ENCODE measurements at places on chromosomes 5 and 9.
A peak's percentile ranks its signal among the peaks of the same experiment; 100 is the strongest.

GRCh38 chr5:20958641-20959040, 970.6 kb upstream of the CDH18 start:
- DNase-seq: no peak

GRCh38 chr9:114769624-114770023, 36.2 kb downstream of the TNFSF15 start:
- no peak for DNase-seq

DNA sequence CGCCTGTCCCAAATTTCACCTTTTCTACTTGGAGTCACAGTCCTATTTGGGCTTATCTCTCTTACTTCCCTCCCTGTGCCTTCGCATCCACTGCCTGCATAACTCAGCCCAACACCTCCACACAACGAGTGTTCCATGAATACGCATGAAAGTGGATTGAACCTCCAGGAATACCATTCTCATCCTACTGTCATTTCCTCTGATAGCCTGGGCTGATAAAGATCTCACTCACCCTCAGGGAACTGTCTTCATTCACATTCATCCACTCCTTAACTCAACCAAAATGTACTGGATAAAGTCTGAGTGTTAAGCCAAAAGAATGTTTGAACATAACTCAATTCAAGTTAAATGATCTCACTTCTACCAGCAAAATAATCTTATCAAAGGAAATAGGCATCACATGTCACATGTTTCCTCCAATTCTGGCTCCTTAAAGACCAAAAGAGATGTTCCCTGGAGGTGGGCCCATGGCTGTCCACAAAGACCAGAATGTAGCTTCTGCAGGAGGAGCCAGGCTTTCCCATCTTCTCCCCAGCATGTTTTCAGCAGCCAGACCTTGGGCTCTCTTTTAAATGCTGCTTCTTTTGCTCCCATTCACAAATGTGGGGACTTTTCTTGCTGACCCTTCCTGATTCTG, 28.4 kb upstream of the TRIO start:
- DNase-seq: no peak

DNA sequence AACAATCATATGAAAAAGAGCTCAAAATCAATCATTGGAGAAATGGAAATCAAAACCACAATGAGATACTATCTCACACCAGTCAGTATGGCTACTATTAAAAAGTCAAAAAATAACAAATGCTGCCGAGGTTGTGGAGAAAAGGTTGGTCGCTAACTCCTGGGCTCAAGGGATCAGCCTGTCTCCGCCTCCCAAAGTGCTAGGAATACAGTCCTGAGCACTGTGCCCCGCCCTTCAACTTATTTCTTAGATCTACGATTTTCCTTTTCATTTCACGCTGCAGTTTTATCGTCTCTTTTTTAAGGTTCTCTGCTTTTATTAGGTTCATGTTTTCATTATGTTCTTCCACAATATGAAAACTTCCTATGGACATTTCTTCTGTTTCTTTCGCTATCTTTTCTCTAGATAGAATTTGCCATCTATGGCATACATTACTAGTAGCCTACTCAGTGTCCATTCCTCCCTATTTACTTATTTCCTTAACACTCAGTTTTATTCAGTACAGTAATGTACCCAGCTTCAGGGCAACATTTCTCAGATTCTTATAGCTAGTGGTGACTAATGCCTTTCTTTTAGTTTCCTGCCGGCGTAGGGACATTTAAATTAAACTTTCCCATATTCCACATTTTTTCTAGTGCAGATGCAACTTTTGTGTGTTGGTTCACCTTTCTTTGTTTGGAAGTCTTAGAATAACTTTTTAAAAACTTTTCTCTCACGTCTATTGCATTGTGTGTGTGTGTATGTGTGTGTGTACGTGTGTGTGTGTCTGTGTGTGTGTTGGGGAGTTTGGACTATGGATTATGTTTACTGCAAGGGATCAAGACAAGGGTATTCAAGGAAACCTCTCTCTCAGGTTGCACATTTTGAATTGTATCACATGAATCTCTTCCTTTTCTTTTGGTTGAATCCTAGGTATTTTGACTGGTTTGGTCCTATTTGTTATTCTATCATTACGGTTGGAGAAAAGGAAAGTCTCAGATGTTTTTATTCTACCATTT, 21.6 kb upstream of the FBN2 start:
- no peak for DNase-seq

- no peak for DNase-seq
These were observed 55.8 kb upstream of the ACTBL2 start for GRCh38 chr5:57538341-57538955.

GRCh38 chr5:107532169-107532878, 138.4 kb downstream of the EFNA5 start:
- DNase-seq: no peak

GRCh38 chr5:30100929-30101328, 1092.6 kb upstream of the CDH6 start:
- DNase-seq: peak; percentile 51

- no peak for DNase-seq
These were observed 19.1 kb upstream of the RALGDS start for GRCh38 chr9:133140174-133140505.

- no peak for DNase-seq
These were observed 47.4 kb downstream of the FNBP1 start for GRCh38 chr9:129995409-129996160.

GRCh38 chr5:173643964-173644363, 27.5 kb upstream of the BOD1 start:
- DNase-seq: peak; percentile 50

GRCh38 chr9:136671646-136672430, 9.1 kb downstream of the EGFL7 start:
- DNase-seq: no peak

DNA sequence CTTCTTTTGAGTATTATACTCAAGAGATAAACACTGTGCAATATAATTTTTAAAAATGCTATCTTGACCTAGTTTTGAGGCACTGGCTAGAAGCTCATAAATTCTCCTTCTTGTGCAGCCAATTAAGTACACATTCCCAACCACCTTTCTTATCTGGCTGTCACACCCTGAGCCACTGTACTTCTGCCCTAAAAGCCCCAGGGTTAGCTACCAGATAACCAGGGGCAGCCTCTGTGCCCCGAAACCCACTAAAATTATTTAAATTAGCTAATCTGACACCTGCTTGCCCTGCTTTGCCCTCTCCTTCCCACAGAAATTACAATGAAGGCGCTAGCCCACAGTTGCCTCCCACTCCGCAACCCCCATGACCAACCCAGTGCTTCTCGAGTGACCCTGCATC, 597.3 kb upstream of the TYRP1 start:
- no peak for DNase-seq

- no peak for DNase-seq
These were observed 7.9 kb upstream of the MED10 start for GRCh38 chr5:6386271-6386670.

DNA sequence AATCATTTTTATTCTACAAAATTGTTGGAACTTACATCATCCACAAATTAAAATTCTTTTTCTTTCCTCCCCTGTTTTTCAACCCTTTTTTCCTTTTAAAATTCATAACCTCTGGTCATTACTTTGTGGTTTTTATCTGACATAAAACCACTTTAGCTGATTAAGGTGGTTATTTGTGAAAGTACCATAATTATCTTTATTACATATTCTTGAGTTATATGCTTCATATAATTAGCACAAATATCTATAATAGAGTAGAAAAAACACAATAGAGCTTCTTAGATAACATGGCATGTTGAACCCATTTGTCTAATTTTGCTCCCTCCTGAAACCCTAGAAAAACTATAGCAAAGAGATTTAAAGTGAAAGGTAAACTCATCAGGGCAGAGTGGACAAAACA, 22.9 kb upstream of the PPIC start:
- no peak for DNase-seq

DNA sequence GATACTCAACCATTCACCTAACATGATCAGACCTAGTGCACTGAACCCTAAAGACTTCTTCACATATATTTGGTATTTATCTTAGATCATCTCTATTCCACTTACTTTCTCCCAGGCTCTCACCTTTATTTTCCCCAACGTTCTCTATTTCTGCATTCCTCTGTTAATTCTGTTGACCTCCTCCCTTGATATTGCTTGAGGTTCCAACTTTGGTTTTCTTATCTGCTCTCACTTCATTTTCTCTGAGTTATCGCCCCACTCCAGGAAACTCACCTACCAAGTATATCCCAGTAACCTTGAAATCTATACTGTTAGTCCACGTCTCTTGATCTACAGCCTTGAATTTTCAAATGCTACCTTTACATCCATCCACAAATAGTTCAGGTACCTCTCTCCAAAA, 9.2 kb downstream of the NADK2 start:
- DNase-seq: no peak

GRCh38 chr9:128643519-128644300, 12.9 kb downstream of the DYNC2I2 start:
- no peak for DNase-seq

DNA sequence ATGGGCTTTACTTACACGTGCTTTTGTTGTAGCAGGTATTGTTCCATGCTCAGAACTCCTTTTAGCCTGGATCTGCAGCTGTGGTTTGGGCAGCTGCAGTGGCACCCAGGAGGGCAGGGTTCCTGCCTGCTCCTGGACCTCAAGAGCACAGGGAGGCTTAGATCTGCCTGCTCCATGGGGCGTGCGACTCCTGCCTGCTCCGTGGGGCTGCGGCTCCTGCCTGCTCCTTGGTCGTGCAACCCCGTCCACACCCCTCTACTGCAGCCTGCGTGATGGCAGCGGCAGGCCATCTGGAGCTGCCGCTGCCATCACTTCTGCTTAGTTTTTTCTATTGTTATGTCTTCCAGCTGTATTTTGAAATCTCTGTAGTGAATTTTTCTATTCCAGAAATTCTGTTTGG, 11.7 kb upstream of the UGT3A2 start:
- DNase-seq: no peak

- no peak for DNase-seq
These were observed 516 bp downstream of the MRPL41 start for GRCh38 chr9:137552022-137552768.

GRCh38 chr9:32867601-32868204, 84.4 kb downstream of the TMEM215 start:
- DNase-seq: no peak

DNA sequence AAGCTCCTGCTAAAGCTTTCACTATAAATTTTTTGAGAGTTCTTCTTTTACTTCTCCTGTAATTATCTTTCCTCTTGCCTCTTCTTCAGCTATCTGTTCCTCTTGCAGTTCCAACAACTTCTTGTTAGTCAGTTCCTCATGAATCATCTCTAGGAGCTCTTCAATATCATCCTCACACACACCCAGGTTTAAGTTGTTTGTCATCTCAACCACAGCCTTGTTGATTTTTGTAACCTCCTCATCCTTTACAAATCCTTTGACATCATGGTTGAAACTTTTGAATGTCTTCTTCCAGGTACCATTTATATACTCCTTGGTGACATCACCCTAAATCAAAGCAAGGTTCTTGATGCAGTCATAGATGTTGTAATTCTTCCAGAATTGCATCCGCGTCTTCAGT, 106.3 kb upstream of the MAMDC2 start:
- DNase-seq: no peak

GRCh38 chr9:78101247-78101646, 69.6 kb upstream of the GNAQ start:
- no peak for DNase-seq

DNA sequence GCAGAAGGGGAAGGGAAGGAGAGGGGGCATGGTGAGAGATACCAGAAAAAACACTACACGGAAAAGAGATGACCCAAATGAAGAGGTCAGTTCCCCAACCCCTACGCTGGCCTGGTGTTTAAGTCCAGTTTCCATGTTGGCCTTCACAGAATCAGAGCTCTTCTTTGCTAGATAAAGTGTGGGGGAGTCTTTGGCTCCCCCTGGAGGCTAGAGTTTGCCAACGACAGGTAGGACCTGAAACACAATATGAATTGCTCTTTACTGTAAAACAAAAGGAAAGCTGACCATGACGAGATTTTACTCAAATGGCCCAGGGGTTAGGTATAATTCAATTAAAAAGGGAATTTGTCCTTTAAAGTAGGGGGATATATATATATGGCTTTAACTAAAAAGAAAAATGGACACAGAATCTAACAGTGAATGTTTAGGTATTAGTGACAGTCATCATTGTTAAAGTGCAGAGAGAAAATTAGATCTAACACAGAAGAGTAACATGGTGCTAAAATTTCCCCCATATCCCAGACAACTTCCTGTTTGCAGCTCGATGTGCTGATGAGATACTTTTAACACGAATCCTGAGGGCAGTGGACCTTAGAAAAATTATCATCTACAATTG, 92.0 kb downstream of the SV2C start:
- peak; percentile 36 for DNase-seq

DNA sequence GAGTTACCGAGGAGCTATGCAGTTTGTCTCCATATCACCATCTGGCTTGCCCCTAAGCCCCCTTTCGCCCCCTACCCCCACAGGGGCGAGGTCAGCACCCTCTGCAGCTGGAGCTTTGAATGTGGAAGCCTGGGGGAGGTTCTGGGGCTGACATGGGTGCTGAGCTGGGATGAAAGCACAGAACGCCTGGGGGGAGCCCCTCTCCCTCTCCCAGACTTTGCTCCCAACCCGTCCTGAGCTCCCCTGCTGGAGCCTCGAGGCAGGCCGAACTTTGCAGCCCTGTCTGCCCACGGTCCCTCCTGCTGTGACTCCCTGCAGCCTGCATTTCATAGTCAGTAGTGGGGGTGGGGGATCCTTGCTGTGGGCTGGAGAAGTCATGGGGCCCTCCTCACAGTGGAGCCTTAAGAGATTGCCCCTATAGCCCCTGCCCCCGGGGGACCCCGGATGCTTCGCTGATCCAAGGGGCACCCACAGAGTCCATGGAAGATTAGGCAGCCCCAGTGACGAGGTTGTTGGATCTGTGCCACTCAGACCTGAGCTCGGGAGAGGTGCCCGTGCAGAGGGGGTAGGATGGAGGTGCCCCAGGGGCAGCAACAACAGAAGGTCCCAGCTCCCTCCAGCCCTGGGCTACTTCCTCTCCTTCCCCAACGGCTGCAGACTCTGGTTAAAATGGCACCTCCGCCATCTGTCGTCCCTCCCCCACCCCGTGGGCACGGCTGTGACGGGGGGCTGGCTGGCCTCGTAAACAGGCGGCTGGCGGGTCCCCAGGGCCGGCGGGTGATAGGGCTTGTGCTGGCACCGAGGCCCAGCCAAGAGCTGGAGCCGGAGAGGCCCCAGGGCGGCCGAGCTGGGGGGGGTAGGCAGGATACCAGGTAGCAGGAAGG, 162.0 kb downstream of the C9orf50 start:
- DNase-seq: no peak

DNA sequence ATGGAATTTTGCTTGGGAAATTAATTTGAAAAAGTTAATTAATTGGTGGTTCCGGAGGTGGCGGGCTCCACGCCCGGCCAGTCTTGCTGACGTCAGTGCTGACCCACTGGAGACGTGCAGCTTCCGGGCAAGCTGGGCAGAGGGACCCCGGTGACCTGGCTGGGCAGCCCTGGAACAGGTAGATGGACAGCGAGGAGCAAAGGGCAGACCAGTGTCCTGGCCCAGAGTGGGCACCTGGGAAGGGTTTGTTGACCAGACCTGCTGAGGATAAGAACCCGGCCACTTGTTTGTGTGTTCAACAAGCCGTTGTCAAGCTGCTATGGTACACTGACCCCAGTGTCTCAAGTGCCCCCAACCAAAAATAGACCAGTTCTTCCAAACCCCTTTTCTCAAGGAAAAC, 17.5 kb downstream of the CXXC5 start:
- DNase-seq: no peak
